ENCODE measurements at places on chromosomes 1 and 21. TPM values are rescaled to one million over a fixed set of nuclear protein-coding genes. Genes with fewer than 3 reads are reported as not detected.

The LEFTY1 gene
- 8.4 TPM for total RNA-seq

The TRNP1 gene
- 51.7 TPM for total RNA-seq

The TACSTD2 gene
- 0.88 TPM for total RNA-seq

The KCNT2 gene
- total RNA-seq, result 9.3 TPM

GRCh38 chr1:5955479-5955977 lies 36.7 kb downstream of the NPHP4 start:
- no peak for DNase-seq

DNA sequence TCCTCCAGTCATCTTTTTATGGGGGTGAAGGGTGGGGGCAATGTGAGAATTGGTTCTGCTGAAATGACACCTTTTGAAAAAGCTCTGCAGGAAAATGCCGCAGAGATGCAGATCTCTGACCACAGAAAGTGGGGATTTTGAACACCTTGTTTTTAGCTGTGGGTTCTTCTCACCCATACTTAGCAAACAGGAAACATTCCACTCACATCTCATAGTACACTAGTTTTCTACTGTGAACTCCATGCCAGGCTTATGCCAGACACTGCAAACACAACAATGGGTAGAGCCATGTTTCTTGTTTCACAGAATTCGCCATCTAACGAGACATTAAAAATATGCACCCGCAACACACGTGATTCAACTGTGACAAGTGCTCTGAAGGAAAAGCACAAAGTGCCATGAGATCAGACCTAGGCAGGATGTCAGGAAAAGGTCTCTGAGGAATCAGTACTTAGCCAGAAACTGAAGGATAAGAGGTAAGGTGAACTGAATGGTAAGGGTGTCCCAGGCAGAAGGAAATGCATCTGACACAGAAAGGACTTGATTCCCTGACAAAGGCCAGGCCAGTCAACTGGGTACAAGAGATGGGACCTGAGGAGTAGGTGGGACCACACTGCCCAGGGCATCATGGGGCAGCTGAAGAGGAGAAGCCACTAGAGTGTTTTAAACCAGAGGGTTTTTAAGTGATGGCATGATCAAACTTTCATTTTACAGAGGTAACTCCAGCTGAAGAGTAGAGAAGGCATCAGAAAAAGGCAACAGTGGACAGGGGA lies 83.8 kb upstream of the JAK1 start:
- DNase-seq, result no peak

GRCh38 chr1:15687446-15687845 lies 3.3 kb downstream of the PLEKHM2 start:
- no peak for DNase-seq

DNA sequence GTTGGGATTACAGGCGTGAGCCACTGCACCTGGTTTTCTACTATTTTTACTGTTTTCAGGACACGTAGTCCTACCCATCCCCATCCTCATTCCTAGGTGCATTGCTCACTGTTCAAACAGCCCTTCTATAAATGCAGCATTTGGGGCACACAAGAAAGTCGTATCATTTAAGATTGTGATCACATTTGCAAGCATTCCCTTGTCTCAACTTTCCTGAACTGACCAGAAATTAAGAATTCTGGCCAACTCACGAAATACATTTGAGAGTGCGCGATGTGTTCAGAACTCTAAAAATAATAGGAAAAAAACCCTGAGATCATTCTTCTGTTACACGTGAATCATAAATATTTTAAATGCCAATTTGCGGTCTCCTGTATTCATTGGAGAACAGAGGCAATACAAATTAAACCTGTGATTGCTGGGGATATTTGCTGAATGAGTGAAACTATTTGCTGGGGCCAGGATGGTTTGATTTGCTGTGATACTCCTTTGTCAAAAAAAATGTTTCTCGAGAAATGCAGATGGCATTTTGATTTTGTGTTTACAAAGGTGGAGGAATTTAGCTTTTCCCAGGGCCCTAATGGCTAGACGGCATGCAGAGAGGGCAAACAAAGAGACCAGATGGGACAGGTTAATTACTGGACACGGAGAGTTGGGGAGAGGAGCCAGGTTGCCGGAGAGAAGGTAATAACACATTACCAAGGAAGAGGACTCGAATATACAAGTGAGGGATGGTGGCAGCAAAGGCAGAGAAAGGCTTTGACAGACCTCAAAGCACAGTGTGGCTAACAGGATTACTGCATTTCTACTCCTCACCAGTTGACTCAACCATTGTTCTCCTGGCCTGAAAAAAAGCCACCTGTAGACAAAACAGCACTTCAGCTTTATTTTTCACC lies 38.4 kb downstream of the STPG1 start:
- DNase-seq, result no peak

DNA sequence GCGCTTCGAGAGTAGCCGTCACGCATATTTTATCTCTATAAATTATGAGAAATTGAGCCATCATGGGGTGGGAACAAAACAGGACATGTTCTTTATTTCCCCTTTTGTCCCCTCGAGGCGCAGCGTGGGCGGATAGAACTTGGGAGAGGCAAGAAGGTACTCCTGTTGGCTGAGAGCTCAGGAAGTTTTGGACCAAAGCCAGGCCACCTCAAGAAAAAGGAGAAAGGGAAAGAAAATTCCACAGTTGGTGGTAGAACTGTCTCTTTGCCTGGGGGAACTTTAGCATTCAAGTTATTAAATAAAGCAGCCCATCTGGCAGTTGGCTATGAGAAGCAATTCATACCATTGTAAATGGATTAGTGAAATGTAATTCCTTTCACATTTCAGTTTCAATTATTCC lies 76.4 kb upstream of the DSCAM start:
- no peak for DNase-seq
